ENCODE measurements at places on chromosomes 11 and 22. TPM values are rescaled to one million over a fixed set of nuclear protein-coding genes. Genes with fewer than 3 reads are reported as not detected.

DNA sequence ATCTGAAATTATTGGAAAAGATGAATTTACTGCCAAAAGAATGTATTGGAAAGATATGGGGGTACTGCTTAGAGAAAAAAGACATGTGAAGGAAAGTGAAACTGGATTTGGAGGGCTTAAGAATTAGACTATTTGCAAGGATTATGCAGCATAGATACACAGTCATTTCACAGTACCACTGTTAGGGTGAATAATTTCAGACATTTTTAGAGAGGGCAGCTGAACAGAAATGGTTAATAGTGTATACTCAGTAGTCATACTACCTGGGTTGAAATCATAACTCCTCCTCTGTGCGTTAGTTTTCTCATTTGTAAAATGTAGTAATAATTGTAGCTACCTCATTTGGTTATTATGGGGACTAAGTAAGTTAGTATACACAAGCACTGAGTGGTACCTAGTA is 33.0 kb downstream of the GAS2 start:
- DNase-seq: no peak

CENPM gene
- total RNA-seq: 84.6 TPM

- no peak for DNase-seq
Measured at GRCh38 chr22:25085930-25086901, 113.4 kb upstream of the CRYBB3 start.

GRCh38 chr11:71452199-71453036 is 585 bp upstream of the NADSYN1 start:
- peak; percentile 46 for DNase-seq

DNA sequence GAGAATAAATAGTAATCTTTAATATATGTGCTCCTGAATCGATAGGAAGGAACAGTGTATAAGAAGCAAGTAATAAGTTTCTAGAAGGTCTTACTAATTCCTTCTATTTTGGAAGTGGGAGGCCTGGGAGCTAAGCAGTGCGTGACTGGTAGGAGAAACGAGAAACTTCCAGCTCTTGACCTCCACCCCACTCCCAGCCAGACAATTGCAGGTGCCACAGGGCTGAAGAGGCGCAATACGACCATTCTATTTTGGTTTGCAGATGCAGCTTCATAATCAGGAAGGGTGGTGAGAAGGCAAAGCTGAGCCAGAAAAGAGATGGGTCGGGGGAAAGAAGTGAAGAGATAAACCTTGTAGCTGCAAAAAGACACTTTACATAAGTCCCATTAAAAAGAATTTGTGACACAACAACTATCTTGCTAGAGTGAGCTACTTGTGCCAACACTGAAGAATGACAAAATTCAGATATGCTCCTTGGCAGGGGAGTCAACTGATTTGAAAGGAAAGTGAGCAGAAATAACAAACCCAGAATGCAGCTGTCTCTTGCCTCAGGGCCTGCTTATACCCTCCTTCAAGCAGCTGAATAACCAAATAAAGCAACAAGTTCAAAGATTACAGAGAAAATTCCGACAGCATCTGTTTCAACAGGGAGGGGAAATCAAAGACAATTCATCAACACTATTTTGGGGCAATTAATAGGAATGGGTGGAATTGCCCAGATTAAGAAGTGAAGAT is 35.1 kb downstream of the GRIA4 start:
- DNase-seq: no peak

DNA sequence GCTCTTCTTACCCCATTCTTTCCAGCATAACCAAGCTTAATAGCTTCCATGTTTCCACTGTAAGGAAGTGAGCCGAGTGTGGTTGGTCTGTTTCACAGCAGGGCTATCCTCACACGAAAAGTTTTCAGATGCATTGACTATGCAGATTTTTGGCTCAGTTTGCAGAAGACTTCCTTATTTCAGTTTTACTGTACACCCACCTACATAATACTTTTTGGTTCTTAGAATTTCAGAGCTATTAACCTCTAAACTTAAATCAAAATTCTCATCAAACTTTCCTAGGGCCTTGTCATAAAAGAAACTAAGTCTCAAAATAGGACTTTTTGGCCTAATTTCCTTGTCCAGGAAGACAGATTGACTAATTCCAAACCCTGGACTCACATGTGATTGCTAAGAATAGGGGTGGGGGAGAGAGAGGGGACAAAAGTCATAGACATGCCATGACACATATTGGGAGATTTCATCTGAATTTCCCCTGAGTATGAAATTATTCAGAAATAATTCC is 7.3 kb upstream of the EHF start:
- no peak for DNase-seq

- no peak for DNase-seq
Measured at GRCh38 chr11:119093942-119094815, 7.5 kb downstream of the DPAGT1 start.

GRCh38 chr11:44711113-44711786 is 15.5 kb upstream of the TSPAN18 start:
- no peak for DNase-seq

GRCh38 chr11:129192150-129192549 is at the start of gene ARHGAP32:
TSS of gene ARHGAP32 (minus strand) at chr11:129192325. CDS start at chr11:129192198, 127 bp downstream.
- DNase-seq: no peak

CRYBA4 gene
- not detected for total RNA-seq

DNA sequence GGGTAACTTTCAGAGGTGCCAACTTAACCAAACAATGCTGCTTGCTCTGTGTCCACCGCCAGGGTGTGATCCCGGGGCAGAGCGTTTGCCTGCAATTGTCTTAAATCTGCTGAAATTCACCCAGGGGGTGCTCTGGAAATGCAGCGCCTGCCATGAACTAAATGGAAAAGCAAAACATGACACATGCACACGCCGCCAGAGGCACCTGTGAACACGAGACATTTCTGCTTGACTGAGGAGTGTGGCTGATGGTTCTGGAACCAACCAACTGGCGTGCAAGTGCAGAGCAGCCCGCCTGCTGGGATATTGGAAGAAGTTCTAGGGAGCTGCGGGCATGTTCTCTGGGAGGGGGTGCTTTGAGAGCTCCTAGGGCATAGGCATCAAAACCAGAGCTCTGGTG is 30.4 kb downstream of the DSCAML1 start:
- no peak for DNase-seq

DNA sequence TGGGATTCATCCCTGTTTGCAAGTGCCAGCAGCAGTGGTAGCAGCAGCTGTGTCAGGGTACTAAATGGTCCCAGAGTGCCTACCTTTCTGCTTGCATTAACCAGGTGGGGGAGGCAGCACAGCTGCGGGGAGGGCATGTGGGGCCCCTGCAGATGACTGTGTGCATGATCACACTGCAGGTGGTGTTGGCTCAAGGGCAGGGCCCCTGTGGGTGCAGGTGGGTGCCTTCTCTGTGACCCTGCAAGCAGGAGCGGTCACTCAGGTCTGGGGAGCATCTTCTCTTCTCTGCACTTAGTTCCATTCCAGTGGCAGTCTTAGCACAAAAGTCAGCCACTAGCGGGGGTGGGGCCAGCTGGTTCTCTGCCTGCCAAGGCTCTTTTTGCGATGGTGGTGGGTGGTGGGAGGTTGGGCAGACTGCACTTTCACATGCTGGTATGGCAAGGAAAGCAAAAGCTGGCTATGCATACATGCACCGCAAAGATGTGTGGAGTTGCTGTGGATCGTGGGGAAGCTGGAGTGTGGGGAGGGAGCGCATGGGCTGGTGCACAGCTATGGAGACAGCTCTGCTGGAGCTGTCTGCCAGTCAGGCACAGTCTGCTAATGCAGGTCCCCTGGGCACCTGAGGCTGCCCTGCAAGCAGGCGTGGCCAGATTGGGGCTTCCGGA is 157.1 kb downstream of the DYNC2H1 start:
- no peak for DNase-seq

DNA sequence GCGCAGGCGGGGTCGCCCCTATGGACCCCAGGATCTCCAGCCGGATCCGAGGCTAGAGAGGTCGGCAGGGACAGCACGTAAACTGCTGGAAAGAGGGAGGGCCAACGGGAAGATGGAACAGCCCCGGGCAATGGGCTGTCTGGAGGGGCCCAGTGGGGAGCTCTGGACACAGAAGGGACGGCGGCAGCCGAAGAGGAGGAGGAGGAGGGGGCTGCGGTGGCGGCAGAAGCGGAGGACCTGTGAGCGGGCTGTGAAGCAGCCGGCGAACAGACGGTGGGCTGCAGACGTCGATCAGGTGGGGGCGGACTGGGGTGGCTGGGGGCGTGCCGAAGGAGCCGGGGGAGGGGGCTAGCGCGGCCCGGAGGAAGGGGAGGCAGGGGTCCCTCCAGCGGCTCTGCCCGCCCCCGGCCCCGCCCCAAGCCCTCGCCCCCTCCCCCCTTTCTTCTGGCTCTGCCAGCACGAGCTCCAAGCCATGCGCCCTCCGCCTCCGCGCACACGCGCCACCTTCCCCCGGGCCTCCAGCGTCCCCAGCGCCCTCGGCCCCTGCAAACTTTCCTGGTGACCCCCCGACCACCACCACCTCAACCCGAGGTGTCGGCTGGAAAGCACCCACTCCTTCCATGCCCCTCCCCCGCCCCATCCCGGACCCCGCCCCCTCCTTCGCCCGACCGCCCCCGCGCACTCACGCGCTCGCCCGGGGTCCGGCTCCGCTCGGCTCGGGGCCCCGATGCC is 432 bp downstream of the TNKS1BP1 start:
- DNase-seq: no peak

SLC5A4 gene
- total RNA-seq: not detected

- DNase-seq: no peak
Measured at GRCh38 chr11:2794046-2794967, 91.3 kb downstream of the CDKN1C start.

FXYD2 gene
- total RNA-seq: 3.4 TPM

OR52E5 gene
- total RNA-seq: not detected

SYTL2 gene
- total RNA-seq: 38.7 TPM

- no peak for DNase-seq
Measured at GRCh38 chr11:36411202-36411640, 98.9 kb downstream of the TRAF6 start.

DNA sequence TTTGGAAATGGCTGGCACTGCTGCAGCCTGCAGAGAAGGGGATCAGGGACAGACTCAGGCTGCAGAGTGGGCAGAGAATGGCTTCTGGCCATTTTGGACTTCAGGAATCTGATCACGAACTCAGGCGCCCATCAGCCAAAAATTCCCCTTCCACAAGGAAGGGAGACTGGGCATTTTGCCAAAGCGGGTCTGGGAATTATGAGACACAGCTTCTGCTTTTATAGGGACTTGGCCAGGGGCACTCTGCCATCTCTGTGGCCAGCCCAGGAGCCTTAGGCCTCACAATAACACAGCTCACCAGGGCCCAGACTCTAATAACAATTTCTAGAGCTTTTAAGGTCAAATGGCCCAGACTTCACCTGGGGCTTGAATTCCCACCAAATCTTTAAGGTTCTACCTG is 74.7 kb downstream of the CHST1 start:
- DNase-seq: no peak

DNA sequence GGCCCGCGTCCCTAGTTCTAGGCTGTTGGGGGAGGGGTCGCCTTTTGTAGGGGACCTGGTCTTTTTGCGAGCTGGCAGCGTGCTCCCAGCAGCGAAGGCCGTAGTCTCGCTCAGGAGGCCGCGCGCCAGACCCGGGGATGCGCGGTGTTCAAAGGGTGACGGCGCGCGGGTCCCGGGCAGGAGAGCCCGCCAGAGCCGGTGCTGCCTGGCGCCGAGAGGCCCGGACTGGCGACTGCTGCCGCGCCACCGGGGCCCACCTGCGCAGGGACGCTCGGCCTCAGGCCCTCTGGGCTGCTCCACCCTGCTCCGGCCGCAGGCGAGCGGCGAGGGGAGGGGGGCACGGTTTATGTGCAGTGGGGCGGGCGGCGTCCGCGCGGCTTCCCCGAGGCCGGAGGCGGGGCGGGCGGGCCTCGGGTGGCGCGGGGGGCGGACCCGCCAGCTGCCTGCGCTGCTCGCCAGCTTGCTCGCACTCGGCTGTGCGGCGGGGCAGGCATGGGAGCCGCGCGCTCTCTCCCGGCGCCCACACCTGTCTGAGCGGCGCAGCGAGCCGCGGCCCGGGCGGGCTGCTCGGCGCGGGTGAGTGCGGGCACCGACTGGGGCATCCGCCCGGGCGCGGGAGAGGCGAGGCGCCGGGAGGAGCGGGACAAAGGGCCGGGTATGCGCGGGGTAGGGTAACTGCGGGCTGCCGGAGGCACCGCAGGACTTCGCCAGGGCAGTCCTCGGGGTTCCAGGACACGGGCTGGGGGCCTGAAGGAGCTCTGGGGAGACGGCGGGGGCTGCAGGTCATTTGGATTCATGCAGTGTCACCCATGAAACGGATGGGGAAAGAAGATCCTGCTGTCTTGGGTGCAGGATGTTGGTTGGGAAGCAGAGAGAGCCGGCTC is at the start of gene PRSS23:
PRSS23 (plus strand) TSS at position 467 of the 884 bp plus-strand sequence. CDS start 7,102 bp downstream, outside the sequence.
- DNase-seq: peak; percentile 40

DNA sequence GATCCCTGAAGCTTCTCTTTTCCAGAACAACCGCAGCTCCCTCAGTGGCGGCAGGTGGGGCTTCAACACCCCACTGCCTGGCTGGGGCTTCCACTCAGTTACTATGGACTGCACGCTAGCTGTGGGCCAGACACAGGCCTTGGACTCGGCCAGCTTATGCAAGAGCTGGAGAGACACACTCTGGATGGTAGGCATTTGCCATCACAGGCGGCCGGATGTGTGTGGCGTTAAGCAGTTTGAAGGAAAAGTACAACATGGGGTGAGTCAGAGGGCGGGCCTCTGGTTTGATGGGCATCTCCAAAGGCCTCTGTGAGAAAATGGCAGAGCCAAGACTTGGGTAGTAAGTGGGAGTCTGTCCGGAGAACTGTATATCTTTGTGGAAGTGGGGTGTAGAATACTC is 17.6 kb downstream of the KCNJ4 start:
- DNase-seq: no peak

DNA sequence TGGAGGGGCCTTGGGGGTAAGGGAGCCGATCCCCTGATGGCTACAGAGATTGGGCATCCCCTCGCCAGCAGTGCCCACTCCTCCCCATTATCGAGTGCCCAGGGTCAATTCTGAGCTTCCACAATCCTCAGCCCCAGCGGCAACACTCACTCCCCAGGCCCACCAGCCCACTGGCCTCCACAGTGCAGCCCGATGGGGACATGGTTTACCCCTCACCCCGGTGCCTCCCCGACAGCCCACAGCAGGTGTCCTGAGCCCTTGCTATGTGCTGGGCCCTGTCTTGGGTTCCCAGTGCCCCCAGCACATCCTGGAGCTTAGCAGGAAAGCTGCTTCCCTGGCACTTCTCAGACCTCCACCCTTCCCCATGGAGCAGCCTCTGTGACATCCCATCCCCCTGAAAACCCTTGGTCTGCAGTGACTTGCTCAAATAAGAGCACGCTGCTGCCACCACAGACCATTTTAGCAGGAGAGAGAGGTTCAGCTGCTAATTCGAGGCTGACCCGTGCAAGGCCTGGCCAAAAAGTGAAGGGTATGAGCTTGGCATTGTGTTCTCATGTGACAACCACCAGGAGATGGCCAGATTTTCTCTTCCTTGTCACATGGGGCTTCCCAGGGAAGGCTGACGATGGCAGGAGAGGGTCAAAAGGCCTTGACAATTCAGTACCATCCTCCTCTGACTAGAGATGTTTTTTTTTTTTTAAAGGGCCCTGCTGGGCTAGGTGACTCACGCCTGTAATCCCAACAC is 23.6 kb downstream of the KCNJ4 start:
- DNase-seq: no peak

GRCh38 chr22:30167734-30168133 is 78.8 kb downstream of the LIF start:
- DNase-seq: no peak

DNA sequence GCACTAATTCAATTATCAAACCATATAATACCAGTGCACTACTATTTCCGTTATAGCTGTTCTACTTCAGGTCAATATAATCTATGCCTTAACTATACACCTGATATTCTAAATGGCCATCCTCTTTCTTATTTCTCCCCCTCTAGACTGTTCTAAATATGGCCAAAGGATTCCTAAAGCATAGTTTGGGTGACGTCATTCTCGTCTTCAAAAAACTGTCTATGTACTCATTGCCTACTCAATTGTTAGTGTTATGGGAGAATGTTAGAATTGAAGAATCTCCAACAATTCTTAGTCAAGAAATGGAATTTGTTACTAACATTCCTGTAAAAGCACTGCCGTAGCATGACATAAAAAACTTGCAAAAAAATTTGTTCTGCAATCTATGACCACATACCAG is 431.1 kb upstream of the ANO3 start:
- no peak for DNase-seq

Data from activated T-helper 1 cell treated with anti-CD3 and anti-CD28 coated beads, Interleukin-12 subunit alpha, Interleukin-12 subunit beta, Interleukin-2, Interleukin-4 antibody, amounts not matched to agents 30 ng/mL and 10 ng/mL and 1 ng/mL, durations not matched to agents 14 hours and 24 hours and 36 hours (primary cell).